Endothelial cell (in vitro differentiated cells): ENCODE measurements at places on chromosomes 1 and 21.

DNA sequence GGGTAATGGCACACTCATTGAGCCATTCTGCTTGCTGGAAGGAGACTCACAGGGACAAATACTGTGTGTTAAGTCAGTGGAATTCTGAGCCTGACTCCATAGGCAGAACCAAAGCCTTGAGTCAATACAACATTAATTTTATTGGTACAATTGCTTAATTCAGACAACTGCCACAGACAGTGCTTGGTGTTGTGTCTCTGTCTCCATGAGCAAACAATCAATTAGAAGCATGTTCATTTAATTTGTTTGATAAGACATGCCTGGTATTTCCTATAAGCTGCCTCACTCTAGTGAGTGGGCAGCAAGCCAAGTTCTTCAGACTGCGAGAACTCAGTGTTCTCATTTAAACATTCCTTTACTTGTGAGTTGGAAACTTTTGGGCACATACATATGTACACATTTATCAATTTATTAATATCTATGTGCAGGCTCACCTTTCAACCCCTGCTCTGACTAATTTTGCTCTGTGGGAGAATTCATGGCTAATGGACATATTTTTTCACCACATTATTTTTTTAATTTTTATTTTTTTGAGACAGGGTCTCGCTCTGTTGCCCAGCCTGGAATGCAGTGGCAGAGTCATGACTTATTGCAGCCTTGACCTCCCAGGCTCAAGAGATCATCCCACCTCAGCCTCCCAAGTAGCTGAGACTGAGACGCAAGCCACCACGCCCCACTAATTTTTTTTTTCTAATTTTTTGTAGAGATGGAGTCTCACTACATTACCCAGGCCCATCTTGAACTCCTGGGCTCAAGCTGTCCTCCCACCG lies 4.5 kb upstream of the SRSF10 start:
- DNase-seq: no peak

- DNase-seq: no peak
Measured at GRCh38 chr1:89719502-89720306, 86.8 kb downstream of the LRRC8C start.

DNA sequence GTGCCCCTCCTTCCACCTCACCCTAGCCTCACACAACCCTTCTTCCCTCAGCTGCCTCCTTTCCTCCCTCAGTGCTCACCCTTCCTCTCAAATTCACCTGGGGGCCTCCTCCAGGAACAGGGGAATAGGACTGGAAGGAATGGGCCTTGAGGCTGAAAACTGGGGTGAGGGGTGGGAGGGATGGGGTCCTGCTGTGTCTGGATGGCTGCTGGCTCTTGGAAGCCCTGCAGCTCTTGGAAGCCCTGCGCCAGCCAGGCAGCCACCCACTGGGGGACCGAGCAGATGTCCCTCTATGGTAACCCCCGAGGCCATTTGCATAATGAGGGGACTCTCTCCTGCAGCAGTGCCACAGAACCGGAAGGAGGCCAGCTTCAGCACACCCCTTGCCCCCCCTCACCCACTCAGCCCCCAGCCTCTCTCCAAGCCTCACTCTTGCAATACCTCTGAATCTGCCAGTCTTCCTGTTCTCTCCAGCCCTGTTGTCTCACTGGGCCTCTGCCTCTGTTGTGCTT lies 85.2 kb downstream of the KIRREL1 start:
- DNase-seq: no peak

GRCh38 chr1:213914392-213914791 lies 73.4 kb upstream of the PROX1 start:
- DNase-seq: no peak

GRCh38 chr1:23895082-23895481 lies 18.1 kb downstream of the CNR2 start:
- no peak for DNase-seq

DNA sequence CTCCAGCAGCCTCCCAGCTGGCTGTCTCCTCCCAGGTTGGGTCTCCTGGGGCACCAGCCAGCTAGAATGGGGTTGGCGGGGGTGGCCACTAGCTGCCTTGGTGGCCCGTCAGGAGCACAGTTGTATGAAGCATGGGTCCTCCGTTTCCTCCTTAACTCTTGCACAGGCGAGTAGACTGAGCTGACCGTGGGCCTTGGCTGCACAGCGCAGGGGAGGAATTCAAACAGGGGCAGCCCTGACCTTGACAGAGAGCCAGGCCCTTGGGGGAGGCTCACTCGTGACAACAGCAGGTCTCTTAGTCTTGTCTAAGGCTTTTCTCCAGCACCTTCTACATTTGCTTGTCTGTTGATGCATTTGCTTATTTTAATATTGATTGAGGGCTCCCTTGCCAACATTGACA lies 114.1 kb downstream of the PRDM2 start:
- no peak for DNase-seq

- DNase-seq: no peak
Measured at GRCh38 chr1:72649211-72649888, 367.0 kb upstream of the NEGR1 start.

- DNase-seq: no peak
Measured at GRCh38 chr21:42360317-42360716, 6.0 kb downstream of the TFF1 start.

GRCh38 chr21:25640202-25640942 lies 1.3 kb downstream of the JAM2 start:
- DNase-seq: peak; percentile 39

GRCh38 chr1:226497991-226498639 lies 50.4 kb upstream of the STUM start:
- DNase-seq: no peak

DNA sequence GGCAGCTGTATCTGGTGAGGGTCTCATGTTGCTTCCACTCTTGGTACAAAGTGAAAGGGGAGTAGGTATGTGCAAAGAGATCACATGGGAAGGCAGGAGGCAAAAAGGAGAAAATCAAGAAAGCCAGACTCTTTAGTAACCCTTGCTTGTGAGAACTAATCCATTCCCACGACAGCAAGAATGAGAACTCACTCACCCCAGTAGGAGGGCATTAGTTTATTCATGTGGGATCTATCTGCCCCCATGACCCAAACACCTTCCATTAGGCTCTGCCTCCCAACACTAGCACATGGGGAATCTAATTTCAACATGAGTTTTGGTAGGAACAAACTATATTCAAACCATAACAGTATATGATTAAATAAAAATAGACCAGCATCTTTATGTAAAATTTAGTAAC lies 57.6 kb downstream of the ZNHIT6 start:
- no peak for DNase-seq

- DNase-seq: no peak
Measured at GRCh38 chr1:27831568-27832410, 1.2 kb downstream of the PPP1R8 start.

DNA sequence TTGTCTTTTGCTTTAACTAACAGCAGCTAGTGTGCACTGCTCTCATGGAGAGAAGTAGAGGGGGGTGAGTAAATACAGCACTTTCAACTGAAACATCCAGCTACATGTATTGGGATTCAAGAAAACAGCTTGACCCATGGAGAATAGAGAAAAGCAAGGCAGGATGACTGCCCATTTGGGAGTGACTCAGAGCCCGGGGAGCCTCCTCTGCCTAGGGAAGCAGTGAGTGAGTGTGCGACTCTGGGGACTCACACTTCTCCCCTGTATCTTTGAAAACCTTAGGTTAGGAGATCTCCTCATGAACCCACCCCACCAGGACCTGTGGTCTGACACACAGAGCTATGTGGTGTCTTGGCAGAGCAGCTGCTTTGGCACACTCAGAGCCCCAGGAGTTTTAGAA lies 82.0 kb upstream of the PTGFR start:
- no peak for DNase-seq

- no peak for DNase-seq
Measured at GRCh38 chr1:24752305-24752704, 7.1 kb downstream of the CLIC4 start.

GRCh38 chr1:34358636-34359035 lies 181.9 kb downstream of the C1orf94 start:
- no peak for DNase-seq

DNA sequence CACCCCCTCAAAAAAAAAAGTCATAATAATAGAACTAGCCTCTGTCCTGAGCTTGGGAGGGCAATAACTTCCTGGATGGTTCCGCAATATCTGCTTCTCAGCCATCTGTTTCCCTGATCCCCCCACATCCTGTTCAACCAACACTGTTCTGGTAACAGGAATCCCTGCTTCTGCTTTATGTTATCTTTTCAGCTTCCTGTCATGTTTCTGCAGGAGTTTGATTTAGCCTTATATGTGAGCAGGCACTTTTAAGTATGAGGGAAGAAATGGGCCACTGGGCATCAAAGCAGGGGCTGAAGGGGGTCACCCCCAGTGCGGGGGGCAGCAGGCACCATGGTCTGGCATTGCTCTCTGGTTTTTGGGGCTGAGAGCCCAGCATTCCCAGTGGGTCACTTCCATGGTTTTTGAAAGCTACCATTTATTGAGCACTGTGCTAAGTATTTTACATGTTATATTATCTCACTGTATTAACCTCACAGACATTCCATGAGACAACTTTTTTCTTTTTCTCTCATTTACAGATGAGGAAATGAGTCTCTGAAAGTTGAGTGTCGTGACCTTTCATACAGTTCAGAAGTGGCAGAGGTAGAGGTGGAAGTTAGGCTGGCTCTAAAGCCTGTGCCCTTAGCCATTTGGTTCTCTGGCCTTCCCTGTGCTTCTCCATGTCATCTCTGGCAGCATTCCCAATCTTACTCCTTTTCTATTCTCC lies 61.9 kb downstream of the DNTTIP2 start:
- peak; percentile 35 for DNase-seq

GRCh38 chr21:36188081-36188681 lies 31.6 kb downstream of the DOP1B start:
- no peak for DNase-seq

DNA sequence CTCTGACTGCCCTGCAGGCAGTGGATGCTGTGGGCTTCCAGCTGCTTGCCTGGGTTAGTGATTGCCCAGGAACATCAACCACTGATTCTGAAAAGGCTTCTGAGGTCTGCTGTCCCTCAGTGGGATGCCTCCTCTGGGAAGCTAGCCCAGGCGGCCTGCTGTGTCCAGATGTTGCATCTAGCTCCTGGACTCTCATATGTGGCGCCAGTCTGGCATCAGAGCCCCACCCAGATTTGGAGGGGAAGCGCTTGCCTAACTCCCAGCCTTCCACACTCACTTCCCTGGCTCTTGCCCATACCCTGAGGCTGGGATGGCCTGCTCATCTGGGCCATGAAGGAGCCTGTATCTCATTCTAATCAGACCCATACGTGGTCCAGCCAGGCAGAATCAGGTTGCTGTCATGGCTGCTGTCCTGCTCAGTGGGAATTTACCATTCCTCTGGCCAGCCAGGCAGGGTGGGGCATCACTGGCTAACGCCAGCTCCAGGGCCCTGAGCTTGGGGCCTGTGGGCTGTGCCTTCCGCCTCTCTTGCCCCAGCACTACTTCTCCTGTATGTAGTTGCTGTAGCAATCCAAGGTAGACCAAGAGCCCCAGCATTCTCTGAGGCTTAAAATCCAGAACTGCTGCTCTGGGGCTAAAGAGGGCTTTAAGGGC lies 4.1 kb downstream of the CSF1 start:
- DNase-seq: no peak

DNA sequence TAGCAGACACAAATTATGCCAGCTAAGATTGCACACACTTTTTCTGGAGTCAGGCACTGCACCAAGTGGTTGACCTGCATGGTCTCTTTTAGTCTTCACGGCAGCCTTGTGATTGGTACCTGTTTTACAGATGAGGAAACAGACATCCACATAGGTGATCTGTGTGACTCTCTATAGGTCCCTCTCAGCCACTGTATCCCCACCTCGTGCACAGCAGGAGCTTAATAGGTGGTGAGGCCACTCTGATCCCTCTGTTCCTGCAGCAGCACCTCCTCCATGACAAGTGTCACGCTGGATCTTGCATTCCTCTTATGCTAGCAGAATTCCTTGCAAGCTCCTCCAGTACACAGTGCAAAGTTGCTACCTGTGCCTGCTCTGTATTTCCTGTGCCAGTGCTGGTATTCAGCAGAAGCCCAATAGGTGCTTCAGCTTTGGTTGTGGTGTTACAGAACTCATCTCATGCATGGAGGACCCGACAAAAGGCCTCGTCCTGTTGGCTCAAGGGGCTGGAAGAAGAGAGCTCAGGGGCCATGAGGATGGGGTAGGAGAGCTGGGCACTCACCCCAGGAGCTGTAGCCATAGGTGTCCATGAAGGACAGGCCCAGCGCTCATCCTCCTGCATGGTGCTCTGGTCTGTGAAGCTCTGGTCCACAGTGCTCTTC lies 546.7 kb downstream of the PTPRU start:
- DNase-seq: no peak

- DNase-seq: no peak
Measured at GRCh38 chr1:154583773-154584172, 16.2 kb downstream of the CHRNB2 start.

- DNase-seq: no peak
Measured at GRCh38 chr1:30928789-30929134, 20.2 kb upstream of the SDC3 start.

GRCh38 chr21:37532868-37533780 lies 166.6 kb downstream of the DYRK1A start:
- DNase-seq: no peak

GRCh38 chr1:208851366-208851765 lies 607.2 kb upstream of the PLXNA2 start:
- DNase-seq: no peak

- no peak for DNase-seq
Measured at GRCh38 chr1:113137563-113137962, 64.6 kb downstream of the LRIG2 start.

- DNase-seq: no peak
Measured at GRCh38 chr1:9061252-9061960, 8.0 kb downstream of the SLC2A5 start.

DNA sequence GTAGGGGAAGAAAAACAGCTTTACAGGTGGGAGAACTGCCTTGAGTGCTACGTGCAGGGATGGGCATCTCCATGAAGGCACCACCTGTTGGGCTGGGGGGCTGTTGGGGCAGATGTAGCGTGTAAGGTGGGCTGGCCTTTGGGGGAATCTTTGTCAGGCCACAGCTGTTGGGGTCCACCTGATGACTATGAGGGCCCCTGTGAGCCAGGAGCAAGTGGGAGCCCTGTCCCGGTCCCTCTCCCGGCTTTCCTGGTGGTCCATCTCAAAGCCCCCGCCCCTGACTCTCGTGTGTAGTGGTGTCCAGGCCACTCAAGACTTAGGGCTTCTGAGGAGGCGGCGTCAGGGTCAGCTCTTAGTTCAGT lies 13.5 kb downstream of the SLC37A1 start:
- no peak for DNase-seq

DNA sequence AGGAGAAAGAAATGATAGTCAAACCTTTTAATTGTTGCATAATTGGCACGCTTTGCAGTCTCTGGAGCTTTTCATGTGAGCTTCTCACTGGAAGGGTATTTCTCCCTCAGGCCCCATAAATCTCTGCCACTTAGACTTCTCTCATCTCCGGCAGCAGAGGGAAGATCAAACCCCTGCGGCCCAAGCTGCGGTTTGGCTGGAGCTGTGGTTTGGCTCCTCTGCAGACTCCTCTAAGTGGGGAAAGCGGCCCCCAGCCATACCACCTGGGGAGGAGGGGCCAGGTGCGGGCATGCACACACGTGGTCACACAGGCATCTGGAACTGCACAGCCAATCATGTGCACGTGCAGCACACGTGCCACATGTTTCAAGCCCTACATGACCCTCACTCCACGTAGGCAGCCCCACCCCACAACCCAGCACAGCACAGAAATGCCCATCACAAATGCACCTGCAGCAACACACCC lies 58.3 kb downstream of the UBE2T start:
- no peak for DNase-seq

- DNase-seq: no peak
Measured at GRCh38 chr1:22527555-22528296, 35.6 kb upstream of the EPHA8 start.

- DNase-seq: no peak
Measured at GRCh38 chr1:100511058-100511457, 26.9 kb upstream of the GPR88 start.

- no peak for DNase-seq
Measured at GRCh38 chr1:147169171-147169570, 3.1 kb downstream of the PRKAB2 start.
